Right ventricle myocardium inferior (tissue), 1 donor: ENCODE measurements at places on chromosomes 5 and 9. TPM values are rescaled to one million over a fixed set of nuclear protein-coding genes. Genes with fewer than 3 reads are reported as not detected.

DNA sequence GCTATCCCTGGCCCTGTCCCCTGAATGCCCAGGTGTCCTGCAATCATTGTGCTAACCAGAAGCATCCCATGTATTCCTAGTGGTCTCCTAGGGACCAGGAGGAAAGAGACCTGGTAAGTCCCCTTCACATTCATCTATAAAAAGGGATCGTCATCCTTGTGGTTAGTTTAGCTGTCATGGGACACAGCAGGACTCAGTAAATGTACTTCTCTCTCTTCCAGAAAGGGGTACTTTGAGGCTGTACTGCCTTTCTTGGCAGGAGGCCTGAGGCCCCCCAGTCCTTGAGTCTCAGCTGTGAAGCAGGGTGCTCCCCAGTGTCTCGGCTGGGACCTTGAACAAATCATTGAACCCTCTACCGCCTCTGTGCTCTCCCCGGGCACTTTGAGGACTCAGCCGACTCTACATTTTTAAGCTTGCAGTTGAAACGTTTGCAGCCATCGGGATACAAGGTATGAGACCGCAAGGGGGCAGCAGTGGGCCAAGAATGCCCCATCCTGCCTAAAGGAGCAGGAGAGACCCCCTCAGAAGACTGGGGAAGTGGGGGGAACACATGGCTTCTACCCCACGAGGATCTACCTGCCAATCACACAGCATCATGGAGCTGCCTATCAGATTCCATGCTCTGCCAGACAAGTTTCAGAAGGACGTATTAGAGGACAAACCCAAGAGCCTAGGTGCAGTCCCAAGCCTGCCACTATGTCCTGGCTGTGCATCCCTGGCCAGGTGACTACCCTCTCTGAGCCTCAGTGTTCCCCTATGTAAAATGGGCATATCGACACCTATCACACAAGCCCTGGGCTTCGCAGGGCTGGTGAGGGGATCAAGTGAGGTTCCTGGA is 2.4 kb upstream of the PHYKPL start:
- peak; percentile 87 for DNase-seq

DNA sequence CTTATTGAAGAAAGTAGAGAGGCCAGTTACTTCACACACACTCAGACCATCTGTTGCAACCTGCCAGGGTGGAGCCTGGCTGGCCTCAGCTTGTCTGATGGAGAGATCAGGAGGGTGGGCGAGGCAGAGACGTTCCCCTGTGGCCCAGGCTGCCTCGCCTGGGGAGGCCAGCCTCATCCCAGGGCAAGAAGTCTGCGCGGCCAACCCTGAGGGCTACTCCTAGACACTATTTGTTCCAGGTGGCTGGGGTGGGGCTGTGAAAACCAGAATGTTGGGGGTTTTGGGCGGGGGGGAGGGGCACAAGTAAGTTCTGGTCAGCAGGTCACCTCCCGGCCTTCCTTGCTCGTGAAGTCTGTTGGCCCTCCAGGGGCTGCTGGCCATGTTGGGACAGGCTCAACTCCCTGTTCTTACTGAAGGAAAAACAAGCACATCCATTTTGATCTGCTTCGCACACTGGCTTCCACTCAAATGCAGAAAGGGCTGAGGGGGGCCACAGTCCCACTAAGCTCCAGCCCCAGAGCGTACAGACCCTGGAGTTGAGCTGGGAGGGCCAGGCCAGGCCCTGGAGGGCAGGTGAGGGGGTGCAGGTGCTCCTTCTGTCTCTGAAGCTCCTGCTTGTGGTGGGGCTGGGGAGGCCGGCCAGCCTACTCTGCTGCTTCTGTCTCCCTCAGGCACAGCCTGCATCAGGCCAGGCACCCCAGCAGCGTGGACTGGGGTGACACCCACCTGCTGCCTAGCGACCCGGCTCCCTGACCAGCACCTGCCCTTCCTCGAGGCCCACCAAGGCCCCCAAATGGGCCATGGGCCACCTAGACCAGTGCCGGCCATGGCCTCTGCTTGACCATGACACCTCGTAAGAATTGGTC is 46.6 kb downstream of the SECISBP2 start:
- no peak for DNase-seq

The GM2A gene
- total RNA-seq = 28.4 TPM

- no peak for DNase-seq
Measured at GRCh38 chr5:125002727-125003598, 256.5 kb upstream of the ZNF608 start.

- DNase-seq = no peak
Measured at GRCh38 chr9:109145051-109145450, 22.0 kb downstream of the FRRS1L start.

The PHPT1 gene
- total RNA-seq = 358 TPM

The FOXD4L4 gene
- not detected for total RNA-seq

DNA sequence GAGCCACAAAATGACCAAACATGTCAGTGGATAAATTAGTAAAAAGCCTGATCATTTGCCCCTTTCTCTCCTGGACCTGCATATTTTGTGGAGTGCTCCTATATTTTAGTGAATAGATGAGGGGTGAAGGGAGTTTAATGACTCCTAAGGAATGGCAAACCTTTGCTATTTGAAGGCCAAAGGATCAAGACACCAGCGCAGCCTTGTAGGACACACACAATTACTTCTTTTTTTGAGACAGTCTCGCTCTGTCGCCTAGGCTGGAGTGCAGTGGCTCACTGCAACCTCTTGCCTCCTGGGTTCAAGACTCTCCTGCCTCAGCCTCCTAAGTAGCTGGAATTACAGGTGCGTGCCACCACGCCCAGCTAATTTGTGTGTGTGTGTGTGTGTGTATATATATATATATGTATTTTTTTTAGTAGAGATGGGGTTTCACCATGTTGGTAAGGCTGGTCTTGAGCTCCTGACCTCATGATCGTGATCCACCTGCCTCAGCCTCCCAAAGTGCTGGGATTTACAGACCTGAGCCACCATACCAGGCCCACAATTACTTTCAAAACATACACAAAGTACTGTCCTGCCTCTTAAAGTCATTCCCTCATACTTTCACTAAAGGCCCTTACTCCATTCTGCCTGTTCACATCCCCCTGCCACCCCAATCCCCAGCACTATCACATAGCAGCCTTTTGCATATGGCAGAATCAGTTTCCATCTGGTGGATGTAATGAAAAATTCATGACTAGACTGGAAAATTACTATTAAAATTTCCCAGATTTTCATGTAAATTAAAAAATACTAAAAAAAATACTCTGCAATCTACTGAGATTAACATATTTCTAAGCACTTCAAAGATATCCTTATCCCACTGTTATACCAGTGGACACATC is 60.4 kb downstream of the CSNK1A1 start:
- DNase-seq = no peak

The SOX30 gene
- 0.19 TPM for total RNA-seq

GRCh38 chr5:9099689-9100088 is 446.2 kb downstream of the SEMA5A start:
- DNase-seq = no peak

GRCh38 chr5:40594811-40595210 is 84.9 kb upstream of the PTGER4 start:
- no peak for DNase-seq

DNA sequence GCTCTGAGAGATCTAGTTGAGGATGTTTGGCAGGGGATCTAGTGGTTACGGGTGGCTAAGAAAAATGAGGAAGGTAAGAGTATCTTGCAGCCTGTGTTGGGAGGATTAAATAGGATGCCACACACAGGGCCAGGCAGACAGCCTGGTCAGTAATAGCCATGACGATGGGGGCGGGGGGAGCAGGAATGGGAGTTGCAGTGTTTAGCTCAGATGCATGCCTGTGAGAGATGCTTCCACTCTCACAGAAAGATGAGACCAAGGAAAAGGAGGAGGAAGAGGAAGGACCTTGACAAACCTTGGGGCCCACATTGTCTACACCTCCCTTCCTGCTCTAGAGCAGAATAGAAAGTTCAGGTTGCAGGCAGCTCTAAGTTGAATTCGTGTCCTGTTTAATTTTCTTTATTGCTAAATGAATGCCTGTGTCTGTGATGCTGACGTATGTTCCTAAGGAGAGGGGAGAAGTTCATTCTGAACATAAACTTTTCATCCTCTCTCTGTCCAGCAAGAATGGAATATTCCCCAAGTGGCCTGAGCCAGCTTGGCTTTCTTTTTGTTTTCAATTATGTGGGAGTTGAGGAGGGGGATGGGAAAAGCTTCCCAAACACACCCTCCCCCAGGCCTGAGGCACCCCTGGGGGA is 28.7 kb downstream of the TGFBI start:
- no peak for DNase-seq

DNA sequence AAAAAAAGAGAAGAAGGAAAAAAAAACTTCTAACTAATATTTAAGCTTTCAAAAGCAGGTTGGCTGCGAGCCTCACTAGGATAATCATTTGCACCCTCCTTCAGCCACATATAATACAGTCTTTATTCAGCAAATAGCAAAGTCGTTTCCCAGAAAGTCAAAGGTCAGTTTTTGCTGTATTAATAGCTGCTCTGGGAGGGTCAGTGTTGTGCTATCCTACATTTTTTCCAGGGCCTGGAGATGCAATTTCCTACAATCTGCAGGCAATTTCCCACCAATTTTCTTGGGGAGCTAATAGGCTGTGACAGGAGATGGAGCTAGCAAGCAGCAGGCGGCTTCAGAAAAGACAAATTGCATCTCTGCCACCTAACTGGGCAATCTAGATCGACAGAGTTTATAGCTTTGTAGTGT is 136.8 kb downstream of the TLE1 start:
- DNase-seq = no peak

DNA sequence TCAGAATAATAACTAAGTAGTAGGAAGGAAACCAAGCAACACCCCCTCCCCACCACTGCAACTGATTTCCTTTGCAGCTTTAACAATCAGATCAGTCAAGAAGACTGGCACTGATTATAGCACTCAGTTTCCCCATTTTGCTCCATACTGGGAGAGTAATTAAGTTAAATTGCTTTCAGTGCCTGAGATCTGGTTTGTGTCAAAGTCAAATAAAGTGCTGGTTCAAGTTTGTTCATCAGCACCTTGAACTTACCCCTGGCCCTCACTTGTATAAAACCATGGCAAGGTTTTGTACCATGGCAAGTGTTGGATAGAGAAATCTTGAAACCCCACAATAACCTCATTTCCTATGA is 290.2 kb upstream of the SEMA6A start:
- no peak for DNase-seq

DNA sequence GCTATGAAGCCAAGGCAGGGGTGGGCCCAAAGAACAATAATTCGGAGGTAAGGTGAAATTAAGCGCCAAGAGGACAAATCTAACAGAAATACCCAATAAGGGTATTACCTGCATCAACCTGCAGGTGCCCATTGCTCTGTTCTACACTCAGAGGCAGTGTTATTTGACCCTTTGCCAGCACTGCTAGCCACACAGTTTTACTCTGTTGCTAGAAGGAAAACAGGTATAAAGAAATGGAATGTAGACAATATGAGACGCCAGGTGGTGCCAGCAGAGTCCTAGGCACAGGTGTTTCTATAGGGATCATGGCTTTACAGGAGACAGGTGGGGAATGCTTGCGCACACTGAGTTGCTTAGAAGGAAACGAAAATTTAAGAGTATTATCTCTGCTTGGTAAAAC is 201.3 kb downstream of the HTR1A start:
- DNase-seq = no peak

DNA sequence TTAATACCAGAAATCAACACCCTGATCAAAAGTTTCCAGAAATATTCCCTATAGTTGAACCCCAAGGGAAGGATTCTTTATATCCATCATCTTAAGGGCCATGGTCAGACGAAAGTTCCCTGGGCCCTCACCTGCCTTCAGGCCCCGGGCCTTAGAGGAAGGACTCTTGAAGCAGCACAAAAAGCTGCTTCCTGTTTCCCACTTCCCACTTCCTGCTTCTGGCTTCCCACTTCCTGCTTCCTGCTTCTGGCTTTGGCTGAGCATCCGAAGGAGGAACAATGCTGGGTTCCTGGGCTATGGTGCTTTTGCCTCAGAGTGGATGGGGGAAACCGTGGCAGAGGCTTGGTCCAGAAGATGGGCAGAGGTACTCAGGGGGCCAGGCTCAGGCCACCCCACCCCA is 25.8 kb upstream of the DAP start:
- no peak for DNase-seq

The UBE2QL1 gene
- total RNA-seq = 21.9 TPM

GRCh38 chr5:6732634-6733410 is 19.6 kb downstream of the TENT4A start:
- DNase-seq = peak; percentile 83

DNA sequence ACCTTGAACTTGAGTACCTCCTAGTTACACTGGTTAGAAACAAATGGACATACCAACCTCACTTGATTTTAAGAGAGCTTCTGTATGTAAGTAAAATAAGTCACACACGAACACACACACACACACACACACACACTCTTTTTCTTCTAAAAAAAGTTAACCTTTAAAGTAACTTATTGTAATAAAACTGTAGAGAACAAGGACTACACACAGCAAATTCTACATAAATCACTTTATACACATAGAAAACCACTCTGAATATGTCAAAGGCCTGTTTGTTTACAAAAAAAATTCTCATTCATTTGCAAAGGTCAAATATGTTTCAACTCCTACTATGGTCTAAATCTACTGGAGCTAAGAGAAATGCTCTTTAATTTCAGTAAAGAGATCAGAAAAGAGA is 29.1 kb downstream of the GIN1 start:
- no peak for DNase-seq

The TCOF1 gene
- 17.8 TPM for total RNA-seq

The INSL4 gene
- not detected for total RNA-seq

DNA sequence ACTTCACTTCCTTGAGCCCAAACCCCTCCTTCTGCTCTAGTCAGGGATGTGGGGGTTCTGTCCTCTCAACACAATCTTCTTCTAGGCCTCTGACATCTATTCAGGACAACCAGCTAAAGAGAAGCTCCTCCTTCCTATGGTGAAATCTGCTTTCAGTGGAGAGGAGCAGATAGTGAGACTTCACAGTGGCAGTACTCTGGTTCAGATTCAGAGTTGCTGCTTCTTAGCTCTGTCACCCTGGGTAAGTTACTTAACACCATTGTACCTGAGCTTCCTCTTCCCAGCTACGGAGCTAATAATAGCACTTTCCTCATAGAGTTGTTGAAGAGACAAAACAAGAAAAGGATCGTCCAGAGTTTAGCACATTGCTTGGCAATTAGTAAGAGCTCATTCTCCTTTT is 77.3 kb upstream of the LARP1 start:
- no peak for DNase-seq

The ASS1 gene
- 84.8 TPM for total RNA-seq

The TTC39B gene
- 1.9 TPM for total RNA-seq

DNA sequence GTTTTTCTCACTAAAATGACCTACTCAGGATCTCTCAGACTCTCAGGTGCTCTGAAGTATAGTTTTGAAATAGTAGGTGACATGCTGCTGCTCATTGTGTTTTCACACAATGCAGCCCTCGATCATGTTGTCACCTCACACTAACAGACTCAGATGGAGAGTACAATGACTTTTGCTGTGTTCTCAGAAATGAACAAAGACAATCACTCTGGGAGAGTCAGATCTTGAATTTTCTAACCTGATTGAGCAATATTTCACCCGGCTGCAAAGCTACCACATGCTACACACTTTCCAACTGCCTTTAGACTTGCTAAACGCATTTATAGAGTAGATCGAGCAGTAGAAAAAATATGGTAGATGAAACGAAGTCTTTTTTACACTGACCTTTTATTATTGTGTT is 113.4 kb downstream of the ST8SIA4 start:
- DNase-seq = no peak

The UNC13B gene
- 27.4 TPM for total RNA-seq
